H54 (cell line): ENCODE measurements at places on chromosomes 11 and 22.
A peak's percentile ranks its signal among the peaks of the same experiment; 100 is the strongest.

- peak; percentile 96 for DNase-seq
These were observed at the start of gene SAC3D1 for GRCh38 chr11:65040847-65041622. SAC3D1 (plus strand) TSS chr11:65041210; CDS start chr11:65041293, 83 bp downstream.

- no peak for DNase-seq
These were observed 11.2 kb upstream of the TMEM184B start for GRCh38 chr22:38284042-38284402.

DNA sequence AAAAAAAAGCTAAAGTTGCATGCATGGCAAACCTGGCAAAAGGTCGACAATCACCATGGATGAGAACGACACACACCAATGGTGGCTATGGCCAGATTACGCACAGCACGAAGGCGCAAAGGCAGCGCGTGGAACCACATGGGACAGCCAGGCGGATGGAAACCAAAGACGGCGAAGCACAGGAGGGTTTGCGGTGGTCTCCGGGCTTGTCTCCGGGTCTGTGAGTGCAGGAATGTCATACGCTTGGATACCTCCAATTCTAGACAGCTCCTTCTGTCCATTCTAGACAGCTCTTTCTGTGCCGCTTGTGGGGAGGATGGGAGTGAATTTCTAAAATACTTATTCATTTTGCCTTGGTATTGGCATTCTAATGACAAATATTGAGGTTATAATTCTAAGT, 685.4 kb downstream of the BRD1 start:
- DNase-seq: no peak

- no peak for DNase-seq
These were observed 81.7 kb upstream of the TMEM45B start for GRCh38 chr11:129733981-129734380.

GRCh38 chr11:8772571-8773519, 90.3 kb downstream of the RPL27A start:
- no peak for DNase-seq

DNA sequence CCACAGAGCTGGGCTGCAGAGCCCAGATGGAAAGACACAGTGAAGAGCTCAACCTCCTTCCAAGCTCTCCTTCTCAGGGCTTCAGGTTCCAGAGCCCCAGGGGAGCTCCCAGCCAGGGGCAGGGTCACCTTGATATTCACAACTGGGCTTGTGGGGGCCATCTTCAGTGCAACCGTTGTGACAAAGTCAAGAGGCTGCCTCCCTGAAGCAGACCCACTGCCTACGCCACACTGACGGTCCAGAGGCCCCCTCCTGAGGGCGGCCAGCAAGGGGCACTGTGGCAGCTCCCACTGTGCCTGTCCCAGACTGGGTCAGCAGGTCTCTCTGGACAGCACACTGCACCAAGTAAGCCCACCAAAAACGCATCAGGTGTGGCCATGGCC, 84.1 kb downstream of the DGCR2 start:
- DNase-seq: no peak

GRCh38 chr22:44291265-44291664, 21.5 kb downstream of the SHISAL1 start:
- no peak for DNase-seq

- no peak for DNase-seq
These were observed 1.2 kb upstream of the ATF4 start for GRCh38 chr22:39518996-39519680.

DNA sequence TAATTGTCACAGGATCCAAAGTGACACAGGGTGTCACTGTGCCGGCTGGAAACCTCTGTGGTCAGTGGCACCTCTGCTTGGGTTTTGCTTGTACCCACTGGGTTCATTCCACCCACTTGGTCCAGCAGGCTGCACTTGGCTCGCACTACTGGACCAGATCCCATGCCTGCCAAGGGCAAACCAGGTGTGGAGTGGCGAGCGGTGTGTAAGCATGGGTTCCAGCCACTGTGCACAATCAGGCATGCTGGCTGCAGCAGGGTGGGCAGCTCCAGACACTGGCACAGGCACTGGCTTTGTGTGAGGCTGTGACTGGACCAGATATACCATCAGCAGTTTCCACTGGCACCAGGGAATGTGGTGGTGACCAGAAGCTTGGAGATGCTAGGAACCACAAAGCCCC, 261.4 kb downstream of the KCNA4 start:
- no peak for DNase-seq

DNA sequence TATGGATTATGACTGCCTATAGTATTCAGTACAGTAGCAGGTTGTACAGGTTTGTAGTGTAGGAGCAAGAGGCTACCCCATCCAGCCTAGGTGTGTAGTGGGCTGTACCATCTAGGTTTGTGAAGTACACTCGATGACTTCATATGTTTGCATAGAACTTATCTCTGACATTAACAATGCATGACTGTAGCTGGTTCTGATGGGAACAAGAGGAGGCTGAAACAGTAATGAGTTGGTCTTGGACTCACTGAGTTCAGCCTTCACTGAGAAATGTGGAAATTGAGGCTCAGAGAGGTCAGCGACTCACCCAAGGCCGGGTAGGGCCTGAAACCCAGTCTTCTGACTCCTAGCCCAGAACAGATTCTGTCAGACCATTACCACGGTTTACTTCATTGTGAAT, 13.0 kb downstream of the MYO7A start:
- DNase-seq: no peak

- DNase-seq: no peak
These were observed 870 bp upstream of the CTTN start for GRCh38 chr11:70397336-70397982.

DNA sequence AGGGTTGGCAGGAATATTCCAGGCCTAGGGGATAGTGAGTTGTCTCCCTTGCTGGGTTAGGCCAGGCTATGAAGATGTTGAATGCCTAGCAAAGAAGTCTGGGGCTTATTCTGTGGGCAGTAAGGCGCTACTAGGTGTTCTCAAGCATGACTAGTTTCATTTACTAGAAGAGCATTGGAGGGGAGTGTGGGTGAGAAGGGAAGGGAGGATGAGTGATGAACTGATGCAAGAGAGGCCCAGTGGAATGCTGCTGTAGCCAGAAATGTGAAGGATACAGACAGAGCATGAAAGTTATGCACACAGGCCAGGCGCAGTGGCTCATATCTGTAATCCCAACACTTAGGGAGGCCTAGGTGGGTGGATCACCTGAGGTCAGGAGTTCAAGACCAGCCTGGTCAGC, 33.5 kb downstream of the POU2F3 start:
- DNase-seq: no peak

- DNase-seq: no peak
These were observed 2.6 kb downstream of the PHLDA2 start for GRCh38 chr11:2926611-2927051.

DNA sequence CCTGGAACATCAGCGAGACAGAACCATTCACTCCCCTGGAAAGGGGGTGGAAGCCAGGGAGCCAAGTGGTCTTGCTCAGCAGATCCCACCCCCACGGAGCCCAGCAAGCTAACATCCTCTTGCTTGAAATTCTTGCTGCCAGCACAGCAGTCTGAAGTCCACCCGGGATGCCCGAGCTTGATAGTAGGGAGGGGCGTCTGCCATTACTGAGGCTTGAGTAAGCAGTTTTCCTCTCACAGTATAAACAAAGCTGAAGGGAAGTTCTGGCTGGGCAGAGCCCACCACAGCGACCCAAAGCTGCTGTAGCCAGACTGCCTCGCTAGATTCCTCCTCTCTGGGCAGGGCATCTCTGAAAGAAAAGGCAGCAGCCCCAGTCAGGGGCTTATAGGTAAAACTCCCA, 764.8 kb upstream of the LUZP2 start:
- no peak for DNase-seq

GRCh38 chr11:86141727-86142126, 72.8 kb upstream of the PICALM start:
- no peak for DNase-seq

GRCh38 chr11:77309401-77310085, 8.1 kb upstream of the GDPD4 start:
- DNase-seq: no peak

GRCh38 chr22:20551805-20552442, 44.5 kb downstream of the MED15 start:
- no peak for DNase-seq

- no peak for DNase-seq
These were observed 16.0 kb downstream of the CALCA start for GRCh38 chr11:14956111-14956510.

- DNase-seq: no peak
These were observed 17.8 kb downstream of the TMEM121B start for GRCh38 chr22:17103351-17103750.

DNA sequence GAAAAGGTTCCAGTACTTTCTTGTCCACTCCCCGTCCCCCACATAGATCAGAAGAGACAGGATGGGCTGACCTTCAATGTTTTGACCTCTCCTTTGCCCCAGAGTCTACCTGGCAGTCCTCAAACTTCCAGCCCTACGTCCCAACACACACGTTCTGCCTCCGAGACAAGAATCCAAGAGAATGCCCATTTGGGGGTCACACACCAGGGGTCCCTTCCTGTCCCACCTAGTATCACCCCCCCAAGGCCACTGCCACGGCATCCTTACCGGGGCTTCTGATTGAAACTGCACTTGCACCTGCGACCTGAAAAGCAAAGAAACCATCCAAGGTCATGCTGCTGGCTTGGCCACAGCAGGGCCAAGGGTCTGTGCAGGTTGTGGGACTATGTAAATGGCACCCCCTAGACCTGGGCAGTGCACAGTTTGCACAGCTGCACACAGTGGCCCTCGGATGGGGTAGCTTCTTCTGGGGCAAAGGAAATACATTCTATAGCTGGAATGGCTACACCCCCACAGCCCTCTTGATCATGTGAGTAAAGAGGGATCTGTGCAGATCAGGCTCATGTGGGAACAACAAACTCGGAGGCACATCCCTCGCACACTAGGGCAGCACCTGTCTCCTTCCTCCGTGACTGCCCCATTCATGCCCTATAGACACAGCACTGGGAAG, 16.5 kb upstream of the FXYD2 start:
- DNase-seq: no peak

- no peak for DNase-seq
These were observed 217.4 kb downstream of the SBF2 start for GRCh38 chr11:10076458-10077141.

DNA sequence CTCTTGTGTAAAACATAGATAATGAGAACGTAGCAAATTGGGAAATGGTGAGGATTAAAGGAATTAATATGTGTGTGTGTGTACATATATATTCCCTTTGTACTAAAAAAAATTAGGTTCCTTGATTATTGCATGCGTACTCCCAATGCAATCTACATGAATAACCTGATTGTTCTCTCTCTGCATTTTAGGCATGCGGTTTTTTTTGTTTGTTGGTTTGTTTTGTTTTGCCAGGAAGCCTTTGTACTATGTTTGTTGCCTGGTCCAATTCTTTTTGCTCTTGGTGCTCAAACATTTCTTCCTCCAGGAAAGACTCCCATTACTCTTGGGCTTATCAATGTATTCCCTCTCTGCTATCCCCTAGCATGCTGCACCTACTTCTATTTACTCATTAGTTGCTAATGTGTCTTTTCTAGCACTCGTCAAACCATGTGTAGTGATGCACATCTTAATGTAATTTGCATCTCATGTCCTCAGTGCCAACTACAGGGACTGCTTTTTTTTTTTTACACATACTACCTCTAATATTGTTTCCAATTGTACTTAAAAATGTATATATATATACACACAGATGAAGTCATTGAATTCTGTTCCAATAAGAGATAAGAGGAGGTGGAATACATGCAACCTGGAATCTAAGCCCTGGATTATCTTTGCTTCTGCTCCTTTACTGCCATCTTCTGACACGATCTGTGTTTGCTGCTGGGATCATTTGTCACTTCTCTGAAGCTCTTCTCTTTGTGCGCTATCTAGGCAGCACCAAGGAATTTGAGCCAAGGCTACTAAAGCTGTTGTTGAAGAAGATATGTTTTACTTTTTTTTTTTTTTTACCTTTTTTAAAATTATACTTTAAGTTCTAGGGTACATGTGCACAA, 197.2 kb upstream of the ANO3 start:
- DNase-seq: no peak

- DNase-seq: no peak
These were observed 147.5 kb upstream of the CTSC start for GRCh38 chr11:88484873-88485621.

DNA sequence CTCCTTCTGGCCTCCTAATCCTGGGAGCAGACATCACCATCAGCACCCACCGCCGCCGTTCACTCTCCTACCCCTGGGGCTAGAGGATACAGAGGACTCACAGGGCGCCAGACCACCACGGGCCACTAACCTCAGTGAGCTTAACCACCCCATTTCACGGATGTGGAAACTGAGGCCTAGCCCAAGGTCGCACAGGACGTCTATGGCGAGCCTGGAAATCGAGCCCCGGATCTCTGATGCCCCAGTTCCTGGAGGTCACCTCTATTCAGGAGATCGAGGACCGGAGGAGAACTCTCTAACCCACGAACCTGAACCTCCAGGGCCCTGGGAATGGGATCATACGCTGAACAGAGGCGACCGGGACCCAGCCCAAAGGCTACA, 349 bp downstream of the TIMM10 start:
- DNase-seq: no peak

GRCh38 chr11:122852074-122852795, 13.9 kb downstream of the CRTAM start:
- DNase-seq: no peak

- DNase-seq: no peak
These were observed 57.5 kb downstream of the CACNA1I start for GRCh38 chr22:39627865-39628562.

GRCh38 chr11:110935018-110935640, 222.9 kb upstream of the ARHGAP20 start:
- DNase-seq: no peak

DNA sequence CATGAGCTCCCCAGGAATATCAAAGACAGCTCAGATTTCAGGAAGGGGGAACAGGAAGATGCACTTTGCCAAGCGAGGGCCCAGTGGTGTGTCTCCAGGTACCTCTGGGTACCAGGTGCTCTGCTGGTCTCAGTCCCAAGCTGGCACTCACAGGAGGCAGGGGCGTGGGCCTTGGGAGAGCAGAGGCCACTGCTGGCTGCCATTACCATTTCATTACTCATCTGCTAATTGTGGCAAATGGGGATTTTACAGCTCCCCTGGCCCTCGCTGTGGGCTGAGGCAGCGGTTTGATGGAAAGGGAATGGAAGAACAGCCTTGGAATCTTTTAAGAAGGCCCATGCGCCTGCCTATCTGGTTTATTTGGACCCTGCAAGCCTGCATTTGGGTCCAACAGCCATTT, 192.0 kb upstream of the NAV2 start:
- DNase-seq: no peak

GRCh38 chr11:32421992-32422391, 13.3 kb downstream of the WT1 start:
- DNase-seq: no peak

GRCh38 chr11:66956689-66957290, 1.4 kb downstream of the PC start:
- no peak for DNase-seq

DNA sequence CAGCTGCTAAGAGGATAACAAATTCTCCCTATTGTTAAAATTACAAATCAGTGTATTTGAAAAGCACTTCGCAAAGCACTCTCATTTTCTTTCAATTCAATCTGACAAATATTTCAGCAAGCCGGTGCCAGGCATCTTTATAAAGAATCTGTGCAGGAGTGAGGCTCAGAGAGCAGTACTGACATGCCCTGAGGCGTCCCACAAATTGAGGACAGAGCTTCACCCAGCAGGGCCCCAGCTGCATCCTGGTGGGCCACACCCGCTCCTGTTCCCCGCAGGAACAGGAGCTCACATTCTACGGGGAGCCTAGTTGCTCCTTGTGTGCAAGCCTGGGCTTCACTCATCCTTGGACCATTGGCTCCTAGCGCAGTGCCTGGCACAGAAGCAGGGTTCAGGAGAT, 60.9 kb upstream of the EIF3D start:
- no peak for DNase-seq
